Stimulated activated CD8-positive, alpha-beta memory T cell treated with anti-CD3 and anti-CD28 coated beads, Interleukin-7, amount 100 ng/mL, for 1 hour (primary cell): ENCODE measurements at places on chromosomes 7 and 10.

DNA sequence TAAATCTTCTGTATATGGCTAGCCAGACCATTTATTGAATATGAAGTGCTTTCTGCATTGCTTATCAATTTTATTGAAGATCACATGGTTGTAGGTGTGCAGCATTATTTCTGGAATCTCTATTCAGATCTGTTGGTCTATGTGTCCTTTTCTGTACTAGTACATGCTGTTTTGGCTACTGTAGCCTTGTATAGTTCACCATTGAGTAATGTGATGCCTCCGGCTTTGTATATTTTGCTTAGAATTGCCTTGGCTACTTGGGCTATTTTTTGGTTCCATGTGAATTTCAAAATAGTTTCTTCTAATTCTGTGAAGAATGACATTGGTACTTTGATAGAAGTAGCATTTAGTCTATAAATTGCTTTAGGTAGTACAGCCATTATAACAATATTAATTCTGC, 1187.2 kb downstream of the XPNPEP1 start:
- no peak for DNase-seq

DNA sequence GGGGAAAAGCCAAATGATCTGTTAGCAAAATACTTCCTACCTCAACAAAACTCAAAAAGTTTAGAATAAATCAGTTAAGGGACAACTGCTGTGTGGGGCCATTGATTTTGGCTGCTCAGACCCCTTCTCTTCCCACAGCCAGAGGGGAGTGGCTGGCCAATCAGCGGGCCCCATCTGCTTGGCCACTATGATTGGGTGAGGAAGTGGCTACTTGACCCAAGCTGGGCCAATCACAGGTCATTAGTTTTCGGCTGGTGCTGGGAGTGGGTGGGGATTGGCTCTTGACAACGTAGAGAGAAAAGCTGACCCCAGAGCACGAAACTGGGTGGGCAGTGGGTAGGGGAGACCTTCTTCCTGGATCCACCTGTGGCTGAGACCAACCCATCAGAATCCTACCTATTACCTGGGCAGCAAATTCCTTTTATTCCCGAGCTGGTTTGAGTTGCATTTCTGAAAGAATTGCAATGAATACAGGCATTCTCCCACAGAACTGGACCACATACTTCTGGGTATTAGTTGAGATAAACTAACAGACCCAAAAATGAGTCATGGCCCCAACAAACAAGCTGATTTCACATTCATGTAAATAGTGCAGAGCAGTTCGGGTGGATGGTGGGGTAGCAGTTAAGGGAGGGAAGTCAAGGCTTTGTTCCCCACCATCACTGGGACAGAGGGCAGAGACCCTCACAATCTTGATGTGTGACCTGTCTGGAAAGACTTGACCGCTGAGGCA, 35.6 kb upstream of the HMX3 start:
- DNase-seq, result no peak

GRCh38 chr10:50326172-50326555, 74.8 kb upstream of the ASAH2 start:
- no peak for DNase-seq

DNA sequence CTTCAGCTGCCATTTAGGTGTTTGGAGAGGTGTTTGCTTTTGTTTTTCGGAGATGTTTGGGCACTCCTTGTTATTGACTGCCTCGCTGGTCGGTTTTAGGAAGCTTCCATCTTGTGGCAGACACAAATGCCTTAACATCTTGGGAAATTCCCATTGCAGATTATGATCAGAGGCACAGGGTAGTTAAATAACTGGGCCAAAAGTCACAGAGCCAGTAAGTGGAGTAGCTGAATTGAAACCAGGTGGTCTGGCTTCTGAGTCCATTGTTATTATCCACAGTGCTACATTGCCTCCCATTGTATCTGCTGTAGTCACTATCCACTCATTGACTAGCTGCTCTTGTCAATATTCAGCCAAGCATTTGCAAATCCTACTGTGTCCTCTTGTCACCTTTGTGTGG, 138.2 kb upstream of the PLPP4 start:
- DNase-seq, result no peak

DNA sequence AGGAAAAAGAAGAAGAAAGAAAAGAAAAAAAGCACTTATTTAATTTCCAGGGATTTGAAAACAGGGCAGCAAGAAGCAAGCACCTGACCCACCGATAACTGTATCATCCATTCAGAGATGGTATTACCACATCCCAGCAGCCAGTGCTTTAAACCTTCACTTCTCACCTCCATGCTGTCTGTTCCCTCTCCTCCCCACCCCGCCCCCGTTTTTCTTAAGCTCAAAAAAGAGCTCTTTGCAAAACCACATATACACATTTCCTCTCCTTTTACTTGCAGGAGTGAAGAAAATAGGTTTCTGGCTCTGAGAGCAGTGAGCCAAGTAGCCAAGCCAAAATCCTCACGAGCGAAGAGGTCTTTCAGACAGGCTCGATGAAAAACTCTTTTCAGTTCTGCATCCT, 2.2 kb downstream of the STOX1 start:
- no peak for DNase-seq

- DNase-seq, result no peak
Measured at GRCh38 chr7:137970253-137970975, 31.5 kb downstream of the CREB3L2 start.

DNA sequence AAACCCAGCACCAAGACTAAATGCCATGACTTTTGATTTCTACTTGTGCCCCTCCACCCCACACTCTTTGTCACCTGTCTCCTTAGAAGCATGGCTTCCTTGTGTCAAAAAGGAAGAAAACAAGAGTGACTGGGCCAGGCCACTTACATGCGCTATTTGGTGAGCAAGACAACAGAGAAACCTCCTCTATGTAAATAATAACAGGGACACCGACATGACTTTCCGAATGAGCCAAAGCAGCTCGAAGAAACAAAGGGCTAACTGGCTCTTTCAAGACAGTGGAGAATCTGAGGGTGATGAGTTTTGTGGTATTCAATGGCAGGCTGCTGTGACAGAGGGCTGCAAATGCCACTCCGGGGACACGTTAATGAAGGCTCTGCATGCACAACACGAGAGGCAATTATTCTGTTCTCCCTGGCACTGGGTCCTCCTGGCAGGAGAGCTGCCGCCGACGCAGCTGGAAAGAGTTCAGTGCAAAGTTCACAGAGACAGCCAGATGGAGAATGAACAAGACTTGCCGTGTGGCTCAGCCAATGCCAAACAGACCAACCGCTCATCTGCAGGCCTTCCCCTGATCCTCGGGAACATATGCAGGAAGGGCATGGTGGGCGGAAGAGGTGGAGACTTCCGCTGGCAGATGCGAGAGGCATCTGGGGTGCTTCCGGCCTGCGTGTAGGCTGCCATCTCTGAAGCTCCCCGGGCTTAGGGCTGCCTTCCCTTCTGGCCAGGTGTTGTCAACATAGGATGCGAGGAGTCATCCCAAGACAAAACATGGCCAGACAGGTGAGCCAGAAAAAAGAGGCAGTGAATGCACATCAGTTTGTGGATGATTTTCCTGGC, 59.1 kb upstream of the SMNDC1 start:
- no peak for DNase-seq

- no peak for DNase-seq
Measured at GRCh38 chr7:29987083-29987482, 2.5 kb downstream of the SCRN1 start.

DNA sequence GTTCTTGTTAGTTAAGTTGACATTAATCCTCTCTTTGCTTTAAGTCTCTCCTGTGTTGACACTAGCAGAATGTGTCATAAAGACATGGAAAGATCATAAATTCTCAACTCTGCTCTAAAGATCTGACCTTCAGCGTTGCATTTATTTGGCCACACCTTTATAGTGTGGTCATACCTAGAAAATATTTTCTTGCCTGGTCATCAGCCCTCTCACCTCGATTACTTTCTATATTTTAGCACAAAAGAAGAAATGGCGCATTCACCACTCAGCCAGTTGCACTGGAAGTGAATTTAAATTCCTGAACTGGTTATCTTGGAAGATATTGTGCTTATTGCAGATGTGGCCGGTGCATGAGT, 96.7 kb upstream of the PDCD4 start:
- DNase-seq, result no peak

DNA sequence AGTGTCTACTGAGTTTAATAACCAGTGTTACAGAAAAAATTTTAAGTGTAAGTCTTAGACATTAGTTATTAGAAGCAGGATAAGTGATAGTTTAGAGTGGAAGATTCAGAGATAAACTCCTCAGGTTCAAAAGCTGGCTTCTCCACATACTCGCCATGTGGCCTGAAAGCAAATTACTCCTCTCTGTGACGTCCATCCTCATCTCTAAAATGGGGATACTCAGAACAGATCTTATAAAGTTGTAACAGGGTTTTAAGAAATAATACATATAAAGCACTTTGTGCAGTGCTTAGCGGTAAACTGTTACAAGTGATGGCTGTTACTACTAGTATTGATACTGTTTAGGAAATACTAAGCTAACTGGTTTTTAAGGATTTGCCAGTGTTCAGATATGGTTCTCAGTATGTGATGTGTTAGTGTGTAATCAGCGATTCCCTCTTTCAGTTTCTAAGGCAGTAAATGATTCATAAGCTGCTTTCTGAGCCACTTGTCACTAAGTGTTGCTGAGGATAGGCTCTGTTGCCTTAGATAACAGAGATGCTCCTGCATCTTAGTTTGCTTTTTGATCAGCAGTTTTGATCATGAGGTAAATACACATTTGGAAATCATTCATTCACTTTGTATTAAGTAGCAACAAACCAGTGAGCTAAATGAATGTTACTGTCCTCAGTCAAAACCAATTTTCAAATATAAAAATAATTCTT, 58.7 kb downstream of the CYP51A1 start:
- no peak for DNase-seq

- no peak for DNase-seq
Measured at GRCh38 chr10:77049896-77050295, 587.7 kb downstream of the KCNMA1 start.

DNA sequence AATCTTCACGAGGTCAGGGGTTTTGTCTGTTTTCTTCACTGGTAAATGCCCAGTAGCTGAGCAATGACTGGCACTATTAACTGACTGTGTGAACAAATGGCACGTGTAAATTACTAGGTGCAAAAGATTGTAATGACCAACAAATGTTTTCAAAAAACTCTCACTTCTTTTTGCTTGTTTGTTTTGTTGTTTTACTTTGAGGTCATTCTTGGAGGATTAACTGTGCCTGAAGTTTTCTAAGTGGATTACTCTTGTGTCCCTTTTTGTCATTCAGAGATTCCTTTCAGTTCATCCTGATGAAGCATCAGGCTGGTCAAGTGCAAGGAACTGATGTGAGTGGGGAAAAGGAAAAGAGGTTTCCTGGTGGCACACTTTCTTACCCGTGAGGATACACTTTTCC, 74.4 kb upstream of the PPP1R3C start:
- DNase-seq, result no peak

DNA sequence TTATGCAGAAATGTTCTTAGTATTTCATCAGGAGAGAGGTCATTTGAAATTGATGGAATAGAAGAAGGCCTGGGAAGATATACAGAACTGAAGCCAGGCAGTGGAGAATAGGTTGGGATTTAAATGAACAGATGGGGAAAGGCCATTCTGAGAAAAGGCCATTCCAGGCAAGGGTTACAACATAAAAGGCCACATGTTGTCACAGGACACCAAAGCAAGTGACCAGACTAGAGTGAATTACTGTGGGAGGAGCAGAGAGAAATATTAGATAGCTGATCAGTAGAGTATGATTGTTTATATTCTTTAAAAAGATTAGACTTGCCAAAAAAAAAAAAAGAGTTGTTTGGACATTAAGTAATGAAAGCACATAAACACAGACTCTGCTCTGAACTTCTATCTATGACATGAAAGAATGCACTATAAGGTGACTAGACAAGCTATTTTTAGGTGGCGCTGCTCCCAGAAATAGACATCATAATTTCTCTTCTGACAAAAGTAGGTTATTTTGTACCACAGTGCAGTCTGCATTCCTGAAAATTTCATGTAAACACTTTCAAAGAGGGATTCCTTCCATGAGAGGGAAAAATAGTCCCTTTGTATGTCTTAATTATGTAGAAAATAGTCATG, 55.2 kb upstream of the DKK1 start:
- DNase-seq, result no peak

DNA sequence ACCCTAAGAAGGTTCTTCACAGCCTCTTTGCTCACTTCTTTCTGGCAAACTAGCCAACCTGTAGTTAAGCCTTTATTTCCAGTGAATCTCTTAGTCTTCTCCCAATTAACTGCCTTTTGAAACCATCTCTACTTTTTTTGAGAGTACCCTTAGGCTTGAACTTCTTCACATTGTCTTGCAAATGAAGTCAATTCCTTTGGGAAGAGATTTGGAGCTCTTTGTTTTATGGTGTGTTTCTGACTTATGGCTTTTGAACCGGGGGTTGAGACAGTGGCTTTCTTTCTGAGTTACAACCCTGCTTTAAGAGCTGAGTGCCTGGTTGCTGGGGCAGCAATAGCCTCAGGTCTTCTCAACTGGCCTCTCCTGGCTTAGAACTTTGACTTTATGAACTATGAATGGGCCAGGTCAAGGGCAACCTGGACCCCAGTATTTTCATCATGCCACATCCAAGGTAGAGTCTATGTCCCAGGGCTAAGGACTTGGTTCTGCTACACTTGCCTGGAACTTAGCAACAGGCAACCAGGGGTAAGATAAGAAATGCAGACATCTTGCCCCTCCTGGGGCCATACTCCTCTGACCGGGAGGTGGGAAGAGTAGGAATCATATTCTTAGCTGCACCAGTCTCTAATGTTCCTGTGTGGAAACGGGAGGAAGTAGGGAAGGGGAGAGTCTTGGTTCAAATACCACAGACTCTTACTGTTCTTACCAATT, 53.0 kb downstream of the SP4 start:
- no peak for DNase-seq
